ENCODE measurements at places on chromosomes 3 and 15.

- H3K27me3 ChIP-seq: no peaks in the 10 kb centered on the region
- H3K27ac ChIP-seq: no peak overlapping the region
- no peak overlapping the region for H3K4me3 ChIP-seq
- no peaks in the 10 kb centered on the region for H3K36me3 ChIP-seq
- no peaks in the 10 kb centered on the region for H3K4me1 ChIP-seq
These were observed 887.3 kb downstream of the NTRK3 start for GRCh38 chr15:87369269-87369668.

- no peaks in the 10 kb centered on the region for H3K36me3 ChIP-seq
- no peaks in the 10 kb centered on the region for H3K4me1 ChIP-seq
- no peaks in the 10 kb centered on the region for H3K27me3 ChIP-seq
- DNase-seq: no peak
These were observed 258.7 kb downstream of the SLCO3A1 start for GRCh38 chr15:92112180-92112579.

GRCh38 chr3:163622384-163622783 is 1455.9 kb downstream of the SI start:
- H3K36me3 ChIP-seq: no peaks in the 10 kb centered on the region
- DNase-seq: no peak
- H3K27me3 ChIP-seq: no peaks in the 10 kb centered on the region
- H3K27ac ChIP-seq: no peak overlapping the region

DNA sequence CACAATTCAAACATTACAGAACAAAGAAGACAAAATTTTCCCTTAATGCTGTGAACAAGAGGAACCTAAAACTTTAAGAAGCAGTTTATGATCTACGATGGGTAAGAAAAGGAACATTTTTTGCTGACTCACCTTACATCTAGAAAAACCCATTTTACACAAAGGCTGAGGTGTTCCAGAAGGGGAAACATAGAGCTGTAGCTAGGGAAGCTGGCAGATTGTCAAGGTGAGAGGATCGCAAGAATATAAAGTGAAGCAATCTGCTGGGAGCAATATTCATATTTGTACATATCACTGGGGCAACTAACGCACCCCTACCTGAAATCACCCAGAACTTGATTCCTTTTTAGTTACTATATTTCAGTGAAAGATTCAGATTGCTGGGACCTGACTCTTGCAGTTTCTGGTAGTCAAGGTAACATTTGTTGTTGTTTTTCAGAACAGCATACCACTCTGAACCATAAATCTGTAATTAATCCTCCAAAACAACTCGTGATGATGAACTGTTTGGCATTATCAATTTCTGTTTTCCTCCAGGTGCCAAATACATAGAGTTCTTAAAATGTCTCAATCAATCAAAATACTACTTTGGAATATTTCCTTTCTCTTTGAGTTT is 184.1 kb upstream of the LRRC3B start:
- H3K27ac ChIP-seq: peak overlapping the region; percentile 60
- DNase-seq: no peak
- H3K27me3 ChIP-seq: no peaks in the 10 kb centered on the region
- H3K36me3 ChIP-seq: no peaks in the 10 kb centered on the region
- peak overlapping the region; percentile 9 for H3K4me3 ChIP-seq
